Activated T-cell treated with anti-CD3 and anti-CD28 coated beads, Interleukin-2, amount 50 U/mL, for 72 hours (primary cell): ENCODE measurements at places on chromosomes 13 and 19. TPM values are rescaled to one million over a fixed set of nuclear protein-coding genes. Genes with fewer than 3 reads are reported as not detected.
A peak's percentile ranks its signal among the peaks of the same experiment; 100 is the strongest.

MAP1S gene
- total RNA-seq: 59.5 TPM

DNA sequence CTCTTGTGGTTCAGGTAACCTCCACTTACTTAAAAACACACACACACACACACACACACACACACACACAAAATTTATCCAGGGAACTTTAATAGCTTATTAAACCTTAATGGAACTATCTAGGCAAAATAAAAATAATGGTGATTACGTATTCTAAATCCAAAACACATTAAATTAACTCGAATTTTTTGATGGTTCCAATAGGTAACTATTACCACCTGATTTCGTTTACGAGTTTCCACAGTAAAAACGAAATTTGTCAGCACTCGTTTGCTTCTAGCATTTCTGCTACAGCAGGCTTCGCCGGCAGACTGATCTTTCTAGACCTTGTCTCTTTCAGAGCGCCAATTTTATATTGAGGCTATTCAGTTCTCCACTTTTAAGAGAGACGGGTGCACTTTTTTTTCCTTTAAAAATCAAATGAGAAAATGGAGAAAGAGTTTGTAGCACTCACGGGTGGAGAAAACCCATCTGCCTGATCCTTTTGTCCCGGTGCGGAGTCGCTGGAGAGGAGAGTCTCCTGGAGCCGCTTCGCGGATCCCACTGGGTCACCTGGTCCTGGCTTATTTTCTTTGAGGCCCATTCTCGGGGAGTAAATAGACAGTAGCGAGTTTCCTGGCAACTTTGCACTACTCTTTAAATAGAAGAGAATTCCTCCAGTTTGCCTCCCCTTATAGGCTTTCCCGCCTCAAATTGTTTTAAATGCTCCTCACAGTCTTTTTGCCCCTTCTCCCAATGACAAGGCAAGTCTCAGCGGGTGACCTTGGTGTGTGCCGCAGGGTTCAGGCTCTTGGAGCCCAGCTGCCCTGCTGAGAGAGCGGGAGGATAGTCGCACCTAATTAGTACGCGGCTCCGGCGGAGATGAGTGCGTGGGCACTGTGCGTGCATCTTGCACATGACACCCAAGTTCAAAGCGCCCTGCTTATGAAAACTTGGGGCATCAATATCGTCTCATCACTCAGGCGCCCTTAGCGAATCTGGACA lies 117.0 kb downstream of the KCNRG start:
- H3K27ac ChIP-seq: peak overlapping the region; percentile 54
- no peaks in the 10 kb centered on the region for H3K36me3 ChIP-seq
- H3K27me3 ChIP-seq: peaks cover 50% of the 10 kb centered on the region
- peaks cover 54% of the 10 kb centered on the region for H3K4me1 ChIP-seq
- DNase-seq: no peak

GRCh38 chr13:27922883-27923612 lies 3.2 kb downstream of the PDX1 start:
- DNase-seq: peak; percentile 8
- H3K27me3 ChIP-seq: peaks cover 85% of the 10 kb centered on the region
- no peaks in the 10 kb centered on the region for H3K36me3 ChIP-seq
- peak overlapping the region; percentile 82 for H3K4me3 ChIP-seq

CPAMD8 gene
- total RNA-seq: 0.43 TPM

GRCh38 chr13:28574617-28575142 lies 79.8 kb upstream of the FLT1 start:
- peak; percentile 49 for DNase-seq
- H3K4me3 ChIP-seq: peak overlapping the region; percentile 60
- H3K27me3 ChIP-seq: peaks cover 27% of the 10 kb centered on the region
- H3K27ac ChIP-seq: peak overlapping the region; percentile 63
- peaks cover 3% of the 10 kb centered on the region for H3K36me3 ChIP-seq

CYP2F1 gene
- total RNA-seq: not detected

GRCh38 chr19:27734496-27735220 lies 1478.3 kb downstream of the UQCRFS1 start:
- H3K4me3 ChIP-seq: no peak overlapping the region
- H3K36me3 ChIP-seq: peaks cover 17% of the 10 kb centered on the region
- DNase-seq: no peak
- H3K27me3 ChIP-seq: no peaks in the 10 kb centered on the region
- H3K4me1 ChIP-seq: no peaks in the 10 kb centered on the region

B3GNT8 gene
- total RNA-seq: 1.1 TPM

DNA sequence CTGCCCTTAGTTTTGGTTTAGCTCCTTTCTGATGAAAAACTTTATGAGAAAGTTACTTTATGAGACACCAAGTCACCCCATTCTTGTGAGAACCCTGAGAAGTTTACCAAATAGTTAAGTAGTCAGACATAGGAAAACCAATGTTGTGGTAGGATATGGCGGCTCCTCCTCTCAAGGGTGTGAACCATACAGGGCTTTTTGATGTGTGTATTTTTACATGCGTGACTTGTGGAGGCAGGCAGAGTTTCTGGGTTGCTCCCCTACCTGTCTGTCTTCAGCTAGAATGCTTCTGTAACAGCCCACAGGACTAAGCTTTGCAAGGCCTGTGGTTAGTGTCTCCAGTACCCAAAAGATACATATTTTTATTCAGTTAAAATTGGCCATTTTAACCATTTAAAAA lies 18.3 kb downstream of the UBAC2 start:
- H3K36me3 ChIP-seq: peaks cover 8% of the 10 kb centered on the region
- peaks cover 91% of the 10 kb centered on the region for H3K4me1 ChIP-seq
- peak; percentile 64 for DNase-seq

VSIG10L gene
- total RNA-seq: 7.6 TPM

LRFN3 gene
- total RNA-seq: 8.5 TPM

GRCh38 chr13:29434217-29434945 lies 161.1 kb downstream of the SLC7A1 start:
- DNase-seq: no peak
- H3K4me3 ChIP-seq: no peak overlapping the region
- H3K27me3 ChIP-seq: peaks cover 22% of the 10 kb centered on the region
- H3K27ac ChIP-seq: no peak overlapping the region

ZNF211 gene
- total RNA-seq: 18.2 TPM

F2RL3 gene
- not detected for total RNA-seq

IZUMO2 gene
- total RNA-seq: not detected

DNA sequence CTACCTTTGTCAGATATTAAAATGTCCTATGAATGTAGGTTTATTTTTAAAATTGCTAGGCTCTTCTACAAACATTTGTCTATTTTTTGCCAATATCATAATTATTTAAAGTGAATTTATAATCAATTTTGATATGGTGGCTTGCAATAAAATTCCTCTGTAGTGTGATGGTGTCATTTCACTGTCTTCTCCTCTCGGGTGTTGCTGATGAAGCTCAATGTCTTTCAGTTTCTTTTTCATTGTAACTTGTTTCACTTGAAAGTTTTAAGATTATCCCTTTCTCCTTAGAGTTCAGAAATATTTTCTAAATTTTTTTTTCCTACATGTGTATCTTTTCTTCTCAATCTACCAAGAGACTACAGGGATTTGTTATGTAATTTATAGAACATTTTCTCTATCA lies 267.1 kb upstream of the EDNRB start:
- no peaks in the 10 kb centered on the region for H3K27me3 ChIP-seq
- no peak for DNase-seq
- H3K36me3 ChIP-seq: no peaks in the 10 kb centered on the region
- no peak overlapping the region for H3K4me3 ChIP-seq

PRR19 gene
- 0.29 TPM for total RNA-seq

DNA sequence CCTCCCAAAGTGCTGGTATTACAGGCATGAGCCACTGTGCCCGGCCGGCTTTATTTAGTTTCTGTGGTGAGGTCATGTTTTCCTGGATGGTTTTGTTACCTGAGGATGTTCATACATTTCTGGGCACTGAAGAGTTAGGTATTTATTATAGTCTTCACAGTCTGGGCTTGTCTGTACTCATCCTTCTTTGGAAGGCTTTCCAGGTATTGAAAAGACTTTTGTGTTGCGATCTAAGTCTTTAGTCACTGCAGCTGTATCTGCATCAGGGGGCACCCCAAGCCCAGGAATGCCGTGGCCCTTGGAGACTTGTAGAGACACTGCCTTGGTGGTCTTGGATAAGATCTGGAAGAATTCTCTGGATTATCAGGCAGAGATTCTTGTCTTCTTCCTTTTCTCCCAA lies 12.8 kb downstream of the BLOC1S3 start:
- H3K27ac ChIP-seq: no peak overlapping the region
- no peaks in the 10 kb centered on the region for H3K27me3 ChIP-seq
- H3K4me3 ChIP-seq: no peak overlapping the region
- DNase-seq: no peak
- H3K36me3 ChIP-seq: no peaks in the 10 kb centered on the region

GRCh38 chr19:18137657-18138339 lies 15.2 kb upstream of the PIK3R2 start:
- H3K27me3 ChIP-seq: no peaks in the 10 kb centered on the region
- peaks cover 6% of the 10 kb centered on the region for H3K36me3 ChIP-seq
- H3K27ac ChIP-seq: no peak overlapping the region
- no peaks in the 10 kb centered on the region for H3K4me1 ChIP-seq

GRCh38 chr13:103328899-103329298 lies 262.7 kb upstream of the SLC10A2 start:
- no peak overlapping the region for H3K27ac ChIP-seq
- no peak for DNase-seq
- H3K4me1 ChIP-seq: no peaks in the 10 kb centered on the region
- H3K4me3 ChIP-seq: no peak overlapping the region

DNA sequence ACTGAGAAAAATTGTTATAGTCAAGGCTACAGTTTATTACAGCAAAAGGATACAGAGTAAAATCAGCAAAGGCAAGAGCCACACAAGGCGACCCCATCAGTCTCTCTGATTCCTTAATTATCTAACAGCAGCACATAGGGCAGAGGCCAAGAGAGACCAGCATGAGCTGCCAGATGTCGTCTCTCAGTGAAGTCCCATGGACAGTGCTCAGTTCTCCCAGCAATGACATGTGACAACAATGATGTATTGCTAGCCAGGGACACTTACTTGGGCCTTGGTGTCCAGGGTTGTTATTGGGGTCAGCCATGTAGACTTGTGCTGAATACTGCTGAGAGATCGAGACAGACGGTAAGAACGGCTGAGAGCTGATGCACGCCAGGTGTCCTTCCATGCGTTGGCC lies 22.3 kb downstream of the ZSWIM9 start:
- H3K27ac ChIP-seq: no peak overlapping the region
- no peak for DNase-seq
- H3K4me1 ChIP-seq: peaks cover 29% of the 10 kb centered on the region
- H3K27me3 ChIP-seq: no peaks in the 10 kb centered on the region
- peaks cover 9% of the 10 kb centered on the region for H3K36me3 ChIP-seq
- H3K4me3 ChIP-seq: no peak overlapping the region

GRCh38 chr13:102856557-102856956 lies 10.7 kb downstream of the ERCC5 start:
- H3K4me3 ChIP-seq: no peak overlapping the region
- H3K36me3 ChIP-seq: peaks cover 54% of the 10 kb centered on the region
- no peak overlapping the region for H3K27ac ChIP-seq
- peaks cover 36% of the 10 kb centered on the region for H3K4me1 ChIP-seq
- no peaks in the 10 kb centered on the region for H3K27me3 ChIP-seq
- no peak for DNase-seq
